Activated CD8-positive, alpha-beta T cell treated with anti-CD3 and anti-CD28 coated beads, Interleukin-2, amount 10 ng/mL, durations not matched to agents 7 days and 5 days (primary cell): ENCODE measurements at places on chromosomes 4 and X.

GRCh38 chr4:39497909-39498726 is 29.1 kb downstream of the UGDH start:
- H3K27me3 ChIP-seq = no peaks in the 10 kb centered on the region
- H3K4me1 ChIP-seq = no peaks in the 10 kb centered on the region
- no peak for DNase-seq
- no peak overlapping the region for H3K4me3 ChIP-seq
- no peak overlapping the region for H3K27ac ChIP-seq

DNA sequence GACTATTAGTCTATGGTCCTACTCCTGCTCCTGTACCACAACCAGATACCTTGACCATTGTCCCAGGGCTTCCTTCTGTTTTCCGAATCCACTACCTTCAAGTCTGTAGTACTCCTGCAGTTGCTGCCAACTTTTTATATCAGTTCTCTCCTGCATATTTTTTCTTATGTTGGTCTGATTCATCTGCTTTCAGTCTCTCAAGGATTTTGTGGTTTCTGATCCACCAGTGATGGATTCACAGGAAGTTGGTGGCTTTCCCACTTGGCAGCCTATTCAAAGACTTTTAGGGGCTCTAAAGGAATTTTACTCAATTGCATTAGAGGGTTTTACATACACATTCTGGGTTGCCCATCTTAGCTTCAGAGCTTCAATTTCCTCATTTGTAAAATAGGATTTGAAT is 23.6 kb downstream of the KIF4A start:
- no peak overlapping the region for H3K27ac ChIP-seq
- H3K36me3 ChIP-seq = peaks cover 39% of the 10 kb centered on the region
- no peak for DNase-seq
- no peak overlapping the region for H3K4me3 ChIP-seq
- no peaks in the 10 kb centered on the region for H3K27me3 ChIP-seq

- DNase-seq = no peak
- no peaks in the 10 kb centered on the region for H3K4me1 ChIP-seq
- no peaks in the 10 kb centered on the region for H3K36me3 ChIP-seq
- H3K27me3 ChIP-seq = no peaks in the 10 kb centered on the region
These were observed 188.8 kb upstream of the BMP3 start for GRCh38 chr4:80841587-80842281.

DNA sequence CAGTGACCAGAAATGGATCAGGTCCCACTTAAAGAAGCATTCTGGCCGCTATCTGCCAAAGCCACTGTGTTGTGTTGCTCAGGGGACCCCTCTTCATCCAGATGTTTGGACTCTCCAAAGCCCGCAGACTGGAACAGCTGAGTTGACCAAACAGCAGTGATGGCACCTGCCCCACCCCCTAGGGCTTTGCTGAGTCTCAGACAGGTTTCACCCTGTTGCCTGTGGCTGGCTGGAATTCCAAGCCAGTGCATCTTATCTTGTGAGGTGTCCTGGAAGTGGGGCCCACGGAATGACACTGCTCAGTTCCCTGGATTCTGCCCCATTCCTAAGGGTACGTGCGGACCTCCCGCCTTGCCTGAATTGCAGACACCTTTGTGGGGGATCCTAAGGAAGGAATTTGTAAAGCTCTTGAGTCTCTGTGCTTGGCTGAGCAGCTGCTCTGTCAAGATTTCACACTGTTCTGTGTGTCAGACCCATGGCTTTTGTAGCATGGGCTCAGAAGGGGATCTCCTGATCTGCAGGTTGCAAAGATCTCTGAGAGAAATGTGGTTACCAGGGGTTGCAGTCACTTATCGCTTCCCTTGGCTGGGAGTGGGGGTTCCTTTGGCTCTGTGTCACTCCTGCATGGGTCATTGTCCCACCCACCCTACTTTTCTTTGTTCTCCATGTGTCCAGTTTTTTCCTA is 1707.9 kb upstream of the PCDH10 start:
- H3K4me3 ChIP-seq = no peak overlapping the region
- no peaks in the 10 kb centered on the region for H3K27me3 ChIP-seq
- no peaks in the 10 kb centered on the region for H3K36me3 ChIP-seq
- H3K4me1 ChIP-seq = no peaks in the 10 kb centered on the region

- H3K27me3 ChIP-seq = no peaks in the 10 kb centered on the region
- H3K27ac ChIP-seq = no peak overlapping the region
- no peak for DNase-seq
- H3K36me3 ChIP-seq = peaks cover 36% of the 10 kb centered on the region
- H3K4me1 ChIP-seq = no peaks in the 10 kb centered on the region
- H3K4me3 ChIP-seq = no peak overlapping the region
These were observed 24.0 kb downstream of the RCHY1 start for GRCh38 chr4:75490155-75490554.

DNA sequence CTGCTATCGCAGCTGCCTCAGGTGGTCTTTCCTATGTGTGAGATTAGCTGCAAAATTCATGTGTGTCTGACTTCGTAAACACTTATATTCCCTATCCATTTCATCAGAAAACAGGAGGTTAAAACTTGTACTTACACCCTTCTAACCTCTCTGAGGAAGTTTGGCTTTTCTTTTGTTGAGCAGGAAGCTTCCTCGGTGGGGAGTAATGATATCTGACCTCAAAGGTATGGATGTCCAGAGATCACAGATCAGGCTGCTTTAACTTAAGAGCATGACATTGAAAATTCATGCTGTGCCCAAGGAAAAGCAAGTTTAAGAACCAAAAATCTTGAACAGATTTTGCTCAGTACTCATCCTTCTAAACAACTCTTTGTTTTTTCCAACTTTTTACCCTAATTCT is 429.1 kb downstream of the STIM2 start:
- no peaks in the 10 kb centered on the region for H3K27me3 ChIP-seq
- no peaks in the 10 kb centered on the region for H3K36me3 ChIP-seq
- no peak overlapping the region for H3K27ac ChIP-seq

GRCh38 chrX:34379891-34380290 is 247.8 kb upstream of the FAM47A start:
- no peaks in the 10 kb centered on the region for H3K27me3 ChIP-seq
- no peak overlapping the region for H3K4me3 ChIP-seq
- no peaks in the 10 kb centered on the region for H3K4me1 ChIP-seq
- DNase-seq = no peak

DNA sequence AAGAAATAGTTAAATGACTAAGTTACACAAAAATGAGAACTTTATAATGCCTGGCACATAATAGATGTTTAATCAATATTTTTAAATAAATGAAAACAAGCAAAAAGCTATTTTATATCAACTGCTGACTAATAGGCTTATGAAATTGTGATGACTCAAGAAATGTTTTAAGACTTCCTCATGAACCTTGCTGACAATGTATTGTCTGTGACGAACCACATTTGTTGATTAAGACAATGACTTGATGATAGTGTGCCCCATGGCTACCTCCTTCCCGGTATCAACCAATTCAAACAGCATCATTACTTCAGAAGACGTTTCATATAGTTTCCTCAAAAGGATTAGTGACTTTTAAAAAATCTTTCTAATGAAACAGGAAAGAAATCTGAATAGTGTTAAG is 7.9 kb downstream of the CXCL6 start:
- no peaks in the 10 kb centered on the region for H3K36me3 ChIP-seq
- no peak overlapping the region for H3K4me3 ChIP-seq
- H3K4me1 ChIP-seq = no peaks in the 10 kb centered on the region

- no peaks in the 10 kb centered on the region for H3K36me3 ChIP-seq
- no peak overlapping the region for H3K4me3 ChIP-seq
- H3K27ac ChIP-seq = no peak overlapping the region
- H3K4me1 ChIP-seq = peaks cover 11% of the 10 kb centered on the region
- H3K27me3 ChIP-seq = peaks cover 32% of the 10 kb centered on the region
These were observed 90.9 kb downstream of the HNRNPD start for GRCh38 chr4:82282875-82283274.

DNA sequence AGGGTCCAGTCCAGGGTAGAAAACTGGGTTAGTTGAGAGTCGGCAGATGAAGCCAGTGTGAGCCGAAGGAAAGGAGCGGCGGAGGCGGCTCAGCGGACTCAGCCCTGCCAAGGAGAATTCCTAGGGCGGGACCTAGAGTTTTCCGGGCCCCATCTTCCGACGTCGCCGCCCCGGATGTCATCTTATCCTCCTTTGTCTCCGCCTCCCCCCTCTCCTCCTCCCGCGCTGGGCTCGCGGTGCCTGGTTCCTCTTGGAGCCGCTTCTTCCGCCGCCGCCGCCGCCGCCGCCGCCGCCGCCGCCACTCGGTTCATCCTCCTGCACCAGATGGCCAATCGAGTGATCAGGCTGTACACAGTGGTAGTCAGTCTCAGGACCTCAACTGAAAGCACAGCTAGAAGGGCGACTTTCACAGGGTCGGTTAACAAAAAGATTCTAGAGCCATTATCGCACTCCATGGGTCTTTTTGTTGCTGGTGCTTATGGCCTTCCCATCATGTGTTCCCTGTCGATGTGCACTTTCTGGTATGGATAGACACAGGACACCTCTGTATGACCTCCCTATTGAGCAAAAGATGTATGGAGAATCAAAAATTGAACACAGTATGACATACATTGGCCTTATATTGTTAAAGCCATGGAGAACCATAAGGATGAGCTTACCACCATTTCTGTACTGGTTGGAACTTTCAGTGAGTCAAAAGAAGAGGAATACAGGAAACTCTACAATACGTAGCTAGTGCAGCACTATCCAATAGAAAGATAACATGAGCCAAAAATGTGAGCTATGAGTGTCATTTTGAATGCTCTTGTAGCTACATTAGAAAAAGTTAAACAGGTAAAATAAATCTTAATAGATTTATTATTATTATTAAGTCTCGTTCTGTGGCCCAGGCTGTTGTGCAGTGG is 32.4 kb upstream of the THOC2 start:
- peak overlapping the region; percentile 73 for H3K4me3 ChIP-seq
- peak; percentile 58 for DNase-seq
- peaks cover 3% of the 10 kb centered on the region for H3K4me1 ChIP-seq
- H3K27ac ChIP-seq = peak overlapping the region; percentile 23
- no peaks in the 10 kb centered on the region for H3K36me3 ChIP-seq
- peaks cover 2% of the 10 kb centered on the region for H3K27me3 ChIP-seq

GRCh38 chr4:156695163-156695562 is 276.4 kb downstream of the PDGFC start:
- no peaks in the 10 kb centered on the region for H3K36me3 ChIP-seq
- DNase-seq = no peak
- H3K4me1 ChIP-seq = no peaks in the 10 kb centered on the region

DNA sequence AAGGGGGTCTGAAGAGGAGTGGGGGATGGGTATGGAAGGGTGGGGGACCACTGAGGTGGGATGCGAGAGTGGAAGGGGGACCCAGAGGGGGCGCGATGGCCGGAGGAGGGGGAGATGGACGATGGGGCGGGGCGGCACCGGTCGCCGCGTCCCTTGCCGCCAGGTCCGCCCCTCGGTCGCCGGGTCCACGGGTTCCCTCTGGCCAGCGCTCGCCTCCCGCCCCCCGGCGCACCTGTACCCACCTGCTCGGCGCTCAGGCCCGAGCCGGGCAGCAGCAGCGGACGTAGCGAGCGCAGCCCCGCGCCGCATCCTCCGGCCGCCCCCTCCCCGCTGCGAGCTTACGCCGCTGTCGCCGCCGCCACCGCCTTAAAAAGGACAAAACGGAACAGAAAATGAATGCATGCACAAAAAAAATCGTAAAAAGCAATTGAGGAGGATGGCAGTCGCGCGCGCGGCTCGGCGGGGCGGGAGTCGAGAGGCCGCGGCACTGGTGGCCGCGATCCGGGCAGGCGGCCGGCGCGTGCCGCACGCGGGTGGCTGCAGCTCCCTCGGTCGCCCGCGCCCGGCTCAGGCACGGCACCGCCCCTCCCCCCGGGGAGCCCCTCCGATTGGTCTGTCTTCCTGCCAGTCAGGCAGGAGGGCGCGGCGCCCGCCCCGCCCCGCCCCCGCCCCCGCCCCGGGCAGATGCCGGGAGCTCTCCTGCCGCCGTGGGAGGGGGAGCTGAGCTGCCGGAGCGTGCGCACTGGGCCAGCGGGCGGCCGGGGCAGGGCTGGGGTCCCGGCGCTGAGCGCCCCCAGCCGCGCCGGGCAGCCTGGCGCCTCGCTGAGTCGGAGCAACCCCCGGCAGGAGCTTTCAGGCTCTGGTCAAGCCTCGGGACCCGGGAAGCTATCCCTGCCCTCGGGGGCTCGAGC is at the start of gene JAKMIP1:
JAKMIP1 (minus strand) TSS at position 539 of the 911 bp plus-strand sequence. CDS start 87,699 bp downstream, outside the sequence.
- H3K27me3 ChIP-seq = peaks cover 45% of the 10 kb centered on the region
- peaks cover 11% of the 10 kb centered on the region for H3K36me3 ChIP-seq
- H3K4me3 ChIP-seq = peak within 1 kb of the TSS; percentile 76
- H3K27ac ChIP-seq = peak within 1 kb of the TSS; percentile 60
- H3K4me1 ChIP-seq = peaks cover 35% of the 10 kb centered on the region

GRCh38 chrX:112164420-112164819 is 81.8 kb upstream of the TRPC5 start:
- DNase-seq = no peak
- no peaks in the 10 kb centered on the region for H3K36me3 ChIP-seq
- H3K27me3 ChIP-seq = no peaks in the 10 kb centered on the region

GRCh38 chr4:67160394-67160793 is 384.9 kb downstream of the CENPC start:
- no peak overlapping the region for H3K27ac ChIP-seq
- no peak for DNase-seq
- H3K4me1 ChIP-seq = no peaks in the 10 kb centered on the region

- H3K27me3 ChIP-seq = no peaks in the 10 kb centered on the region
- no peak overlapping the region for H3K4me3 ChIP-seq
- H3K36me3 ChIP-seq = no peaks in the 10 kb centered on the region
- H3K4me1 ChIP-seq = no peaks in the 10 kb centered on the region
- H3K27ac ChIP-seq = no peak overlapping the region
These were observed 132.9 kb downstream of the CHIC2 start for GRCh38 chr4:53931461-53931961.
